ENCODE measurements at places on chromosomes 11 and 22.

DNA sequence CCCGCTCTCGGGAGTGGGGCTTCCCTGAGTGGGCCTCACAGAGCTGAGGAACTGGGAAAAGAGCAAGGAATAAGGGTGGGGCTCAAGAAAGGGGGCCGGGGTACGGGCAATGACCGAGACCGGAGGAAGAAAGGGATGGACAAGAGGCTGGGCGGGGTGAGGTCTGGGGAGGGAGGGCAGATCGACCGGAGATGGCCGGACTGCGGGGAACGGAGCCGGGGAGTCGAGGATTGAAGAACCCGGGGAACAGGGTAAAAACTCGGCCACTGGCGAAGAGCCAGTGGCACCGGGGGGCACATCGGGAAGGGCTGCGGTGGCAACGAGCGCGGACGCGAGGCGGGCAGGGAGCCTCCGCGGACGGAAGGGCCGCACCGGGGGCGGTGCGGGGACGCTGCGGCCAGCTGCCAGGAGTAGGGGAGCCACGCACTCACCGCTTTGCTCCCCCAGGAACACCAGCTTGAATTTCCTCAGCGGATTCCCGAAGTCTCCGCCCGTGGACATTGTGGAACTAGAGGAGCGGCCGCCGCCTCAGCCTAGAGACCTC, 667 bp downstream of the RAB6A start:
- DNase-seq: peak; percentile 26

DNA sequence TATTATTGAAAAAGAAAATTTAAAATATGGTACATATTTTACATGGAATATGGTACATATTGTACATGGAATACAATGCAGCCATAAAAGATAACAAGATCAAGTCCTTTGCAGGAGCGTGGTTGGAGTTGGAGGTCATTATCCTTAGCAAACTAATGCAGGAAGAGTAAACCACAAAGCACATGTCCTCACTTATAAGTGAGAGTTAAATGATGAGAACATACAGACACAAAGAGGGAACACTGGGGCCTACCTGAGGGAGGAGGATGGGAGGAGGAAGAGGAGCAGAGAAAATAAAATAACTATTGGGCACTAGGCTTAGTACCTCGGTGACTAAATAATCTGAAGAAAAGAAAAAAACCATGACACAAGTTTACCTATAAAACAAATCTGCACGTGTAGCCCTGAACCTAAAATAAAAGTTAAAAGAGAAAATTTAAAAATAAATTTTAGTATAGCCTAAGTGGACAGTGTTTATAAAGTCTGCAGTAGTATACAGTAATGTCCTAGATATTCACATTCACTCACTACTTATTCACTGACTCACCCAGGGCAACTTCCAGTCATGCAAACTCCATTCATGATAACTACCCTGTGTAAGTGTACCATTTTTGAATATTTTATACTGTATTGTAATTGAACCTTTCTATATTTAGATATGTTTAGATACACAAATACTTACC, 204.4 kb downstream of the FAM76B start:
- no peak for DNase-seq

GRCh38 chr11:99019696-99020095, 1.1 kb upstream of the CNTN5 start:
- DNase-seq: no peak

- DNase-seq: no peak
Observed at GRCh38 chr11:119024430-119025098, 6.0 kb downstream of the TRAPPC4 start.

DNA sequence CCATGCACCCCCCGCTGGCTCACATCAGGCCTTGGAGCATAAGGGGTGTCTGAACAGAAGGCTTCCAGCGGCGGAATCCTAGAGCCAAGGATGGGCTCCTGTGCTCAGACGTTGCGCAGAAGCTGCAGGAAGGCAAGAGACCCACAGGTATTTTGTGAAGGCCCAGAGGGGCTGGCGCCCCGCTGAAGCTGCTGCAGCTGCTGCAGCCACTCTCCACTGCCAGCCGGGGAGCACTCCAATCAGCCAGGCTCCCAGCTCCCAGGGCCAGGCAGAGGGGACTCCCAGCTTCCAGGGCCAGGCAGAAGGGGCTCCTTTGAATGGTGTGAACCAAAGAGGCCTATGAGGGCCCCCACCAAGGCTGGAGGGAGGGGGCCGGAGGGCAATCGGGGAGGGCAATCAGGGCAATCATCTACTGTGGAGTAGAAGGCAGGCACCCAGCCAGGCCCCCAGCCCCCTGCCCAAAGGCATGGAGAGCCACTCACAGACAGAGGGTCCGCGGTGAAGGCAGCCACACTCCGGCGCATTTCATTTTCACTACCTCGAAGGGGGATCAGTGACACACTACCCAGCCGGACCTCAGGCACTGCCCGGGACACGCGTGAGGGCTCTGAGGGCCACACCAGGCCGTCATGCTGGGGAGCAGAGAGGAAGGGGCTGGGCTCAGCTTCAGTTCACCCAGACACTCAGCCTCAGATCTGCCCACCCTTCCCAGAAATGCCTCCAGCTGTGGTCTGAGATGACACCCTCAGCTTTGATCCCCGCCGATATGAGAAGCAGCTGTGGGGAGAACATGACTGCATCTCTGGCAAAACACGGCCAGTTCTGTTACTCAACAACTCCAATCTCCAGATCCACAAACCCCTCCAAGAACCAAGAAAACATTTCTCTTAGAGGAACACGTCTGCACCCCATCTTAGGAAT, 11.6 kb upstream of the PDE2A start:
- no peak for DNase-seq

- DNase-seq: no peak
Observed at GRCh38 chr22:44409211-44409973, 88.6 kb downstream of the RTL6 start.

GRCh38 chr11:107929611-107930200, 1.5 kb downstream of the RAB39A start:
- DNase-seq: no peak
